Activated B cell treated with CpG ODN at 0.5 μM for 24 hours (primary cell): ENCODE measurements at places on chromosomes 3 and 15.

- no peak for DNase-seq
Observed at GRCh38 chr3:188575501-188575900, 421.5 kb downstream of the LPP start.

DNA sequence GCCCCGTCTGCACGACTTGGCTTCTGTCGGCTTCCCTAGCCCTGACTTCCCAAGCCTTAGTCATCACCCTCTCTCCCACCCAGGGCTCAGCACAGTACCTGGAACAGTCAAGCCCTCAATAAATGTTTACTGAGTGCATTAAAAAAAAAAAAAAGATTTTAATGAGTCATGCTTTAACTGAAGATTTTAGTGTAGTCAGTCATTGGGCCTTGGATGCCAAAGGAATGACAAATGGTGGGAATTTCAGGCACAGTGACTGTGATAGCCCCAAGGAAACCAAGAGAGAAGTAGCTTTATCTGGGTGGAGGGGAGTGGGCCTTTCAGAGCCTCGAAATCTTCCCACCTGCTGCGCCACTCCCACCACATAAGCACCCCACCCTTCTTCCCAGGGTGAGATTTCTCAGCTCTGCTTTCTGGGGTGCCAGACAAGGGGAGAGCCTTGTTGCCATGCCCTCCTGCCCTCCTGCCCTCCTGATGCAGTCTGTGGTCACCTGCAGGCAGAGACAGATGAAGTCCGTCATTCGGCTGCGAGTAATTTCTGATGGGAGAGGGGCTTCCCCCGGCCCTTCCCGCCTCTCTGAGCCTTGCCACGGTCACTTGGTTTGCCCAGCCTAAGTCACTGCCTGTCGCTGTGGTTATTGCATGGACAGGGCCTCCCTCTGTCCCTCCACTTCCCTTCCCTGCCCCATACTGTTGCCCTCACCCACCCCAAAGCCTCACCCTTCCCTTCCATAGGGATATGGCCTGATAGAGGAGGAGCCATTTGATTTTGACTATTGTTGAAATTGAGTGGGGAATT, 41.8 kb downstream of the SMAD3 start:
- DNase-seq: no peak

- DNase-seq: no peak
Observed at GRCh38 chr3:185069037-185070030, 83.5 kb downstream of the C3orf70 start.

- no peak for DNase-seq
Observed at GRCh38 chr3:151062611-151063010, 22.9 kb upstream of the MED12L start.

DNA sequence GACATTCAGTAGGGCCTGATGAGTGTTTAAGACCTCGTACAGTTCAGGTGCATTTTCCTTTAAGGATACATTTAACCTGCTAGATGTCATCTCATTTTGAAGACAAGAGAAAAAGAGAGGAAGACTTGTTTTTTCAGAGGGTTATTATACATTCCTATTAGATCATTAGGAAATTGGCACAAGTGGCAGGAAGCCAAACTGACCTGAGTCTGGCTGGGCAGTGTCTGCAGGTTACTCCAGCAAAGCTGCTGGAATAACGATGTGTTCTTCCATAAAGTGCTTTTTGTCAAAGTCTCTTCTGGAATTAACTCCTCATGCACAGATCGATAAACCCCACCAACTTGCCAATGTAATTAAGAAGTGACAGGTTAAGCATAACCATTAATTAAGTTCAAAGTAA, 396.4 kb upstream of the TPRG1 start:
- no peak for DNase-seq

- DNase-seq: no peak
Observed at GRCh38 chr3:10259798-10260197, 11.5 kb downstream of the TATDN2 start.

GRCh38 chr3:129739634-129740033, 133.2 kb upstream of the PLXND1 start:
- DNase-seq: no peak

GRCh38 chr3:46242120-46242519, at the start of gene CCR3:
Gene CCR3 (plus strand): TSS chr3:46242460. CDS start chr3:46265159, 22,699 bp downstream.
- no peak for DNase-seq

- DNase-seq: no peak
Observed at GRCh38 chr3:8981700-8982099, 18.4 kb upstream of the RAD18 start.

- no peak for DNase-seq
Observed at GRCh38 chr3:56837196-56837955, 35.6 kb upstream of the ARHGEF3 start.

- no peak for DNase-seq
Observed at GRCh38 chr3:193271101-193271840, 30.2 kb downstream of the PLAAT1 start.

DNA sequence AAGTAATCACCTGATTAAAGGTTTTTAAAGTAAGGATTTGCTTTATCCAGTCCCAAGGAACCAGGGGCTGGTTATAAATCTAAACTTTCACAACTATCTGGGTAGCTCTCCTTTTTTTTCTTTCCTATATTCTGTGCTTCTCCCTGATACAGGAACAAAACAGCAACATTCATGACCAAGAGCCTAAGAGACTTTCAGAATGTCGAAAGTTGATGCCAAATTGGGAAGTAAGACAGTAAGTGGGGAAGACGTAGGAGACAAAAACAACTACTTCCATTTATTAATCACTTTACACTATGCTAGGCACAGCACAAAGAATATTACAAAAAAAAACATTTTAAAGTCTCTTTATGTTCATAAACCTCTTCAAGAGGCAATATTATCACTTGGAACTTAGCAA, 211.6 kb downstream of the MAGI1 start:
- DNase-seq: no peak

GRCh38 chr3:126967386-126967785, 15.5 kb upstream of the PLXNA1 start:
- no peak for DNase-seq
